ENCODE measurements at places on chromosomes 3 and 15.

DNA sequence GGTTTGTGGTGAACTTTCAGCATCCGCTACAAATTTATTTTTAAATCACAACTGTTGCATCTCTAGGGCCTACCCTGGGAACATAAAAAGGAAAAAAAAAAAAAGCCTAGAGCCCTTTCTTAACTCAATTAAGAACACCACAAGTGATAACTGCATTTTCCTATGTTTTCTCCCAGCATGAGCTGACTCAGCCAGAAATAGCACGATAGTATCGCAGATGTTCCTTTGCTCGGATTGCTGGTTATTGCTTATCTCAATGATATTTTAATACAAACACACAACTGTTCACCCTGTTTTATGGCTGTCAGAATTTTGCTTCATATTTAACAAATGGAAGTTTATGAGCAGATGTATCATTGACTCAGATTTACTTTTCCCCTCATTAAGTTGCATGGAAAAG, 251.8 kb upstream of the SUCLG2 start:
- DNase-seq = no peak

GRCh38 chr15:87573534-87573933, 683.0 kb downstream of the NTRK3 start:
- no peak for DNase-seq

DNA sequence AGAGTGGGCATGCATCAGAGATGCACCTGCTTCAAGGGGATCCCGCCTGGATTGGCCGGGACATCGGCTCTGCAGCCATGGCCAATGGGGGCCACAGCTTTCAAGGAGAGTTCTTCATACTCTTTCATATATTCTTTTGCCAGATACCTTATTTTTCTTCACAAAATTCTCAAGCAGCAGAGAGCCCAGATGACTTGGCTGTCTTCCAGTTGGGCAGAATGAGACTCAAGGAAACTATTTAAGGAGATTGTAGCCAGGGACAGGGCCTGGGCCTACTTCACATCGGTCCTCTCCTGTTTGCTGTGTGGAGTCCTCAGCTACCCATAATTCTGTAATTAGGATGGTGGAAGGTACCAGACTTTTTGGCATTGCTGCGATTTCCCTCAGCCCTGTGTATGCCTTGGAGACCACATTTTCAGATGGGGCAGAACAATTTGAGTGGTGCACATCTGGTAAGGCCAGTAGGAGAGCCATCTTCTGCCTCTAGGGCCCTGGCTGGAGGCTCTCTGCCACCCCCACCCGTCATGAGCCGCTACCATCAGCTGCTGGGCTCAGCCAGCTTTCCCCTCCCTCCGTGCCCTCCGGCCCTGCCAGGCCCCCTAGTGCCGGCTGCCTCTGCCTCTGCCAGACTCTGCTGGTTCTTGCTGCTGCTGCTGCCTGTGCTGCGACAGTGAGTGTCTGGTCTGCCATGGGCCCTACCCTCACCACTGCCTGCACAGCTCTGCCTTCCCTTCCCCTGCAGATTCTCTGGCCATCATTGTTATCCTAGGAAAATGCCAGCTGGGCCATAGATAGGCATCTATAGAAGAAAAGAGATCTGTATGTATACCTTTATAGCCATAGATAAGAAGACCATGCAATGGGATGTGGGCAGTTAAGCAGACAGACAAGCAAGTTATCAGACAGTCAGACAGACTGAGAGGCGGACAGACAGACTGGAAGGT, 6.7 kb downstream of the PLIN1 start:
- DNase-seq = no peak

GRCh38 chr3:160038862-160039562, 50.4 kb downstream of the IL12A start:
- no peak for DNase-seq

- DNase-seq = no peak
Observed at GRCh38 chr15:87454860-87455259, 801.7 kb downstream of the NTRK3 start.

GRCh38 chr3:56059731-56060130, 408.5 kb downstream of the ERC2 start:
- DNase-seq = no peak

DNA sequence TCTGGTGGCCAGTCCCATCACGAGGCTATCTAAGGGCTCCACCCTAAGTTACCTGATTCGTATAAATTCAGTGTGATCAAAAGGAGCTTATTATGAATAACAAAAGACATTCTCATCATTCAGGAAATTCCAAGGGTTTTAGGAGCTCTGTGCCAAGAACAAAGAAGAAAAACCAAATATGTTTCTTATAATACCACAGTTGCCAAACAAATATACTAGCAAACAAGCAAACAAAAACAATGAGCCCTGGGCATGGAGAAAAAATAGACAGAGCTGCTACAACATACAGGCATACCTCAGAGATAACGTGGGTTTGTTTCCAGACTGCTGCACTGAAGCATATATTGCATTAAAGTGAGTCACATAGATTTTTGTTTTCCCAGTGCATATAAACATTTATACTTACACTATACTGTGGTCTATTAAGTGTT, 20.2 kb upstream of the CFAP161 start:
- DNase-seq = no peak
